ENCODE measurements at places on chromosomes 7 and 10. TPM values are rescaled to one million over a fixed set of nuclear protein-coding genes. Genes with fewer than 3 reads are reported as not detected.

GRCh38 chr10:42924484-42924883 lies 141.9 kb downstream of the BMS1 start:
- no peak for DNase-seq

The ZNF503 gene
- total RNA-seq: 0.07 TPM

- no peak for DNase-seq
Observed at GRCh38 chr10:22435650-22436049, 90.4 kb downstream of the SPAG6 start.

The VSTM2A gene
- not detected for total RNA-seq

The TDRD1 gene
- total RNA-seq: 0.13 TPM

GRCh38 chr10:122553341-122553740 lies 7.2 kb upstream of the DMBT1 start:
- no peak for DNase-seq

GRCh38 chr7:47574482-47575329 lies 7.2 kb downstream of the TNS3 start:
- no peak for DNase-seq

DNA sequence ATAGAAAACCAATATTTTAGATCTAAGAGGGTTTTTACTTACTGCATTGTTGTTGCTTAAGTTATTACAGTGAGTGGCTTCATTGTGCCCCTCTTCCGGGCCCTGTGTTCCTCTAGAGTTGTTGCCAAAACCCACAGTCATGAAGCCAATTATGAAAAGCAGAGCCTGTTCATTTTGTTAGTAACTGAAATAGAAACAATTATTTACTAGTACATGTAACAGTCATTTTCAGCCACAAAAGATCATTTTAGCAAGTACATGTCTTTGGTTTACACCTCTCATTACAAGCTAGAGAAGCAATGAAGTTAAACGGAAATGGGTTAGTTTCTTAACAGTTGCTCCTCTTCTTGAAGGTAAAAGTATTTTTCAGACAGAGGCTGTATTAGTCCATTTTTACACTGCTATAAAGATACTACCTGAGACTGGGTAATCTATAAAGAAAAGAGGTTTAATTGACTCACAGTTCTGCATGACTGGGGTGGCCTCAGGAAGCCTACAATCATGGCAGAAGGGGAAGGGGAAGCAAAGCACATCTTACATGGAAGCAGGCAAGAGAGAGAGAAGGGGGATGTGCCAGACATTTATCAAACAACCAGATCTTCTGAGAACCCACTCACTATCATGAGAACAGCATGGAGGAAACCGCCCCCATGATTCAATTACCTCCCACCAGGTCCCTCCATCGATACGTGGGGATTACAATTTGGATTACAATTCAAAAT lies 380.5 kb downstream of the SFMBT2 start:
- DNase-seq: peak; percentile 52

GRCh38 chr7:28104041-28104541 lies 76.5 kb downstream of the JAZF1 start:
- no peak for DNase-seq

DNA sequence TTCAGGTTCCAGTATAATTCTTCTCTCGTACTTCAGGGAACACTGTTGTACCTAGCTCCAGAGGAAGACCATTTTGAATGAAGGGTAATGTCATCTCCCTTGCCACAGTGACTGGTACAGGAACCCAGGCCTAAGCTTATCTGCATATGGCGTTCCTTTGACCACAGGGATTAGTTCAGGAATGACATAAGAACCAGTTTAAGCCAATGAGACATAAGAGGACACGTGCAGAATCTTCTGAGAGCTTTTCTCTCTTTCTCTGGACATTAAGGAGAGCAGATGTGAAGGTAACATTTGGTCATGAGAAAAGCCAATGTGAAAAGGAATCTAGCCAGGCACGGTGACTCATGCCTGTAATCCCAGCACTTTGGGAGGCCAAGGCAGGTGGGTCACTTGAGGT lies 21.8 kb upstream of the HIBADH start:
- DNase-seq: no peak

DNA sequence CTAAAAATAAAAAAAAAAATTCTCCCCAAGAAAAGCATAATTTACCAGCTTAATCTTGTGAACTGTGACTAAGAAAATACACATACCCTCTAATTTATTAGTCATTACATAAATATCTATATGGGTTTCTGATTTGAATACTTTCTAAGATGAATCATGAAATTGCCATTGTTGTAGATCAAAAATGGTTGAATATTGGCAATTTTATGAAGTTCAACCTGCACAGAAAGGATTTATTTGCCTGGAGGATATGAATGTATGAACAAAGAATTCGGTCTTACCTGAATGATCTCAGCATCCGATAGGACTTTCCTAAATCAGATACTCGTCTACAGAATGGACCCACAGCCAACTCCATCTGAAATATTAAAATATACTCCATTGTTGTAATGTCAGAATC lies 61.5 kb downstream of the HBP1 start:
- DNase-seq: no peak

- peak; percentile 75 for DNase-seq
Observed at GRCh38 chr10:97497572-97498075, 598 bp downstream of the MMS19 start.

- DNase-seq: no peak
Observed at GRCh38 chr7:1939434-1940401, 269.6 kb downstream of the ELFN1 start.

DNA sequence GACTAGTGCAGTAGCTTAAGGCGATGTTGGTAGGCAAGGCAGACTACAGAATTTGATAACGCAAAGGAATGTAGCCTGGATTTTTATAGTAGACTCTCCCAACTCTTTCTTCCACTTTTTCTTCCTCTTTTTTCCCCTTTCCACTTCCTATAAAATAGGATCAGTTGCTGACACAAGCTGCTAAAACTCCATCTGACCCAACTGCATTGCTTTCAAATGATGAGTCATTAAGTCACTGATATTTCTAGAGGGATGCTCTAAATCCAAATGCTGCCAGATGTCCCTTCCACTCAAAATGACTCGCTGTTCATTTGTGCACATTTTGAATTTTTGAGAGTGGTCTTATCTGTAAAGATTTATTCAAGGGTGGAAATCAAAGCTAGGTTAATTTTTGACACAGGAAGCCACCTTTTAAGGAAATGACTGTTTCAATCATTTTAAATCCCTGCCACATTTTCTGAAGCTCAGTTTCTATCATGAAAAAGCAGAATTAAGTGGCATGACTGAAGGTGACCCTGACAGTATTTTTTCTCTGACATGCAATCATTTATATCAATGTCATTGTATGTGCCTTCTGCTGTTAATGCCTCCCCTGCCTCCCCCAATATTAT lies 25.8 kb upstream of the SFMBT2 start:
- no peak for DNase-seq

The GRID1 gene
- not detected for total RNA-seq

DNA sequence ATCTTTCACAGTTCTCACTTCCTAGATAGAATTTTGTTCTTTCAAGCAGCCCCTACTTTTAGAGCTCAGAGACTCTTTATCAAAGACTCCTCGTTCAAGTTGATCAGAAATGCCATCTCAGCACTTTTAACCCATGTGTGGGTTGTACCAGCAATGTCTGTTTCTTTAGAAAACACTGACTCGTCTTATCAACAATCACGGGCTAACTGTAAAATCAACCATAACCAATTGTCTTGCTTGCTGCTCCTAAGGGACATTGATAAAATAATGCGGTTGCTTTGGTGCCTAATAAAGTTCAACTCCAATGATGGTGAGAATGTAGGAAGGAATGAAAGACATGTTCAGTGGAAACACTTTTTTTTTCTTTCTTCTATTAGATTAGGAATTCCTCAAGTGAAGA lies 12.9 kb upstream of the CDK6 start:
- DNase-seq: no peak

- no peak for DNase-seq
Observed at GRCh38 chr7:27248911-27249723, 6.5 kb downstream of the EVX1 start.

The CEP55 gene
- 41.2 TPM for total RNA-seq

DNA sequence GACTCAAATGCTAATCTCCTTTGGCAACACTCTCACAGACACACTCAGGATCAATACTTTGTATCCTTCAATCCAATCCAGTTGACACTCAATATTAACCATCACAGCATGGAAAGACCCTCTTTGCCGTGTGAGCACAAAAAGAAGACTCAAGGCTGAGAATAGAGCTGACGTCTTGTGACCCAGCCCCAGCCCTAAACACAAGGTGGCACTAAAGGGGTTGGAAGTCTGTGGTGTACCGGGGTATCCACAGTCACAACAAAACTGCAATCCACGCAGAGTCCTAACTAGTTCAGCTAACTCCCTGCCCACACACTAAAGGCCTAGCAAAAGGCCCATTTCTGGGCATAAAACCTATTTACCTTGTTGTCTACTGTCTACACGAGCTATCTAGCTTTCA lies 200.1 kb downstream of the ACTR3B start:
- no peak for DNase-seq

- DNase-seq: no peak
Observed at GRCh38 chr7:29511337-29511736, 52.3 kb upstream of the PRR15 start.

DNA sequence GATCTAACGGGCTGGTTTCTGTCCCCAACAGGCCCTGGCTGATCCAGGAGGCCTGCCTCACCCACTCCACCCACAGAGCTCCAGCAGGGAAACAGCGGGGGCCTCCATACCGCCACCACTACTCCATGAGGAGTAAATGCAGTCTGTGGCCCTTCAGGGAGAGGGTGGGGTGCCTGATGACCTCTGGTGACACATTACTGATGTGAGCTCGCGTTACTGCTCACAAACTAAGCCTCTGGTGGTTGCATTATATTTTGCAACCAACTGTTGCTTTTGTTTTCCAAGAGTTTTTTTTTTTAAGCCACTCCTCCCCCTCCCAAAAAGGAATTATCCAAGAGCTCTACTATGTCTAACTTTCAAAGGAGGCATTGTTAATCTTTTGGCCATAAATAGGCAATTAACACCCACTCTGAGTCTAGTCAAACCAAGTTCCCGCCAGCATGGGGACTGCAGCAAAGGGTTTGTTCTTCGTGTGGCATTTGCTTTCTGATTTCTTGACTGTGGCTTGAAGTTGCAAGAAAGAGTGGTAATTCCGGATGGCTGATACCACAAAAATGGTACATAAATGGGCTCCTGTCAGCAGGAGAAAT lies 72.6 kb downstream of the FAM53B start:
- no peak for DNase-seq

GRCh38 chr10:122077311-122077875 lies 88.4 kb downstream of the TACC2 start:
- DNase-seq: no peak

DNA sequence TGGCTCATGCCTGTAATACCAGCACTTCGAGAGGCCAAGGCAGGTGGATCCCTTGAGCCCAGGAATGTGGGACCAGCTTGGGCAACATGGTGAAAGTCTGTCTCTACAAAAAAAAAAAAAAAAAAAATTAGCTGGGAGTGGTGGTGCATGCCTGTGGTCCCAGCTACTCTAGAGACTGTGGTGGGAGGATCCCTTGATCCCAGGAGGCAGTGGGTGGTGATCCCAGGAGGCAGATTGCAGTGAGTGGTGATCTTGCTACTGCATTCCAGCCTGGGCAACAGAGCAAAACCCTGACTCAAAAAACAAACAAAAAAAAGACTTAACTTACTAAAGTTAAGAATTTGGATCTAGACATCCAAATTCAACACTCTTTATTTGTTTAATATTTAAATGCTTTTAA lies 10.2 kb upstream of the ADO start:
- DNase-seq: no peak

DNA sequence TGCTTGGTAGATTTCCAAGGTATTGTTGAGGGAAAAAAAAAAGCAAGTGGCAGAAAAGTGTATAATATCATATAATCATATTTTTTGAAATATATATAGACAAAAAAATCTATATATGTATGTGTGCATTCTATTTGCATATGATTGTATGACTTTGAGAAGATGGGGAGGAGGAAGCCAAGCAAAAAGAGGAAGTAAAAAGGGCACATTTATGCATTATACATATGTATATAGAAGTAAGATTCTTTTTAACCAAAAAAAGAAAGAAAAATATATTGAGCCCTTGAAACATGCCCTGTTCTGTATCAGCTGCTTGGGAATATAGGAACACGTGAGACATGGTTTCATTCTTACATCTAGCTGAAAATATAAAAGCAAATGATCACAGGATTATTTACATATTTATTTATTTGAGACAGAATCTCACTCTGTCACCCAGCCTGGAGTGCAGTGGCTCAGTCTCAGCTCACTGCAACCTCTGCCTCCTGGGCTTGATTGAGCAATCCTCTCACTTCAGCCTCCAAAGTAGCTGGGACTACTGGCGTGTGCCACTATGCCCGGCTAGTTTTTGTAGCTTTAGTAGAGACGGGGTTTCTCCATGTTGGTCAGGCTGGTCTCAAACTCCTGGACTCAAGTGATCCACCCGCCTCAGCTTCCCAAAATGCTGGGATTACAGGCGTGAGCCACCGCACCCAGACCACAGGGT lies 18.0 kb upstream of the SLF2 start:
- no peak for DNase-seq

DNA sequence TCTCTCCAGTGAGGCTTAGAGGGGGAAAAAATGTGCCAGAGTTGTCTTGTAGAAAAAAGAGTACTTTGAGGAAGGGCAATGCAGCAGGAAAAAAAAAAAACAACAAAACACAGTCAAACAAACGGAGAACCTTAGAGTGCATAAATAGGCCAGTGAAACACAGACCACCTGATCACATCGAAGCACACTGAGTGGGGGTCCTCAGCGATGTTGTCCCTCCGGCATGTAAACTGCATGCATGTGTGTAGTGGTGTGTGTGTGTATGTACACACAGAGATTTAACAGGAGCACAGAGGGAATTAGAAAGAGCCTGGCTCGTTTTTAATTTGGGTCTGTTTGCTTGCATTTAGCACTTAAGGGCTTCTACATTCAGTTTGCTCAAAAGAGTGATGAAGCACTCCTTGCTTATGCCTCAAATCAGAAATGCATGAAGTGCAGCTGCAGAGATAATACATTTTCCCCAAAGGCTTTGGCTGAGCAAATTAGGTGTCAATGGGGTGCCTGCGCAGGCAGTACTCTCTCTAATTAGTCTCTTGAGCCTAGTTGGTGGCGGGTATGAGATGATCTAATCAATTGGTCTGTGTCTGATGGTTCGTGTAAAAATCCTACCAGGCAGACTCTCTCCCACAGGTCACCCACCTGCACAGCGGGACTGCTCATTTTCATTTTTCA lies 62.7 kb upstream of the FZD1 start:
- DNase-seq: no peak

- peak; percentile 3 for DNase-seq
Observed at GRCh38 chr7:116591202-116592040, 66.6 kb downstream of the CAV1 start.

- no peak for DNase-seq
Observed at GRCh38 chr7:138166681-138167080, 90.4 kb downstream of the AKR1D1 start.

- no peak for DNase-seq
Observed at GRCh38 chr7:131424219-131424822, 96.6 kb downstream of the MKLN1 start.

DNA sequence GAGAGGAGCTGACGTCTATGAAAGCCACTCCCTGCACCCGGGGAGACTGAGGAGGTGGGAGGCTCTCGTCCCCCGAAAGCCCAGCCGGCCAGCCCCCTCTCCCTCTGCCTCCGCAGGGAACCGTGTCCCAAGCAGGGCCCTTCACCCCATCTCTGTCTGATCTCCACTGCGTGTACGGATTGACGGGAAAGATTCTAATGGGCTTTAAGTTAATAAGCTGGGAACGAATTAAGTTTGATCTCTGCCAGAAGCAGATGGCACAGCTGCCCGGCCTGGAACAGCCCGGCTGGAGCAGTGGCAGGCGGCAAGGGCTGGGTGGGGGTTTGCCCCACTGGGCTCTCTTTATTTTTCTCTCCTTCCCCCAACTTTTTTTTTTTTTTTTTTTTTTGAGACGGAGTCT lies 6.1 kb upstream of the SLC29A4 start:
- no peak for DNase-seq

GRCh38 chr10:3469639-3470020 lies 297.0 kb upstream of the PITRM1 start:
- DNase-seq: no peak
